ENCODE measurements at places on chromosomes 13 and 19.

GRCh38 chr19:44890366-44891015 lies 563 bp upstream of the TOMM40 start:
- peak; percentile 100 for DNase-seq

GRCh38 chr13:41859565-41859964 lies 101.3 kb downstream of the VWA8 start:
- DNase-seq: no peak

GRCh38 chr13:44807449-44808034 lies 181.7 kb downstream of the NUFIP1 start:
- DNase-seq: no peak

GRCh38 chr19:8319807-8320520 lies 1.2 kb downstream of the NDUFA7 start:
- DNase-seq: no peak

- DNase-seq: no peak
Observed at GRCh38 chr13:44232774-44233173, 140.8 kb upstream of the SERP2 start.

DNA sequence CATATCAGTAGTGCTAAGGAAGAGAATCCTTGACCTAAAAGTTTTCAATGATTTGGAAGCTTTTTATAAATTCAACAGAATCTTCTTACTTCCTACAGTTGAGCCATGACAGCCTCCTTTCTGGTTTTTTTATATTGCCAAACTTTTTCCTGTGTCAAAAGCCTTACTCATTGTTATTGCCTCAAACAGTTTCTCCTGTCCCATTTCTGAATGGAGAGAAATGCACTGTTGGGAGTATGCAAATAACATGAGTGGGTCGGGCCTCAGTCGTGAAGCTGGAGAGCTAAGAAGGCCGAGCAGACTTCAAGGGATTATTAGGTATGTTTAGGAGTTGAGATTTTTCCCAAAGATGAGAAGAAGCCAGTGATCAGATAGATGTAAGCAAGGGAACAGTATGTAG lies 766.4 kb upstream of the KLHL1 start:
- DNase-seq: no peak

- DNase-seq: no peak
Observed at GRCh38 chr13:73417012-73417615, 358.3 kb downstream of the KLF5 start.

DNA sequence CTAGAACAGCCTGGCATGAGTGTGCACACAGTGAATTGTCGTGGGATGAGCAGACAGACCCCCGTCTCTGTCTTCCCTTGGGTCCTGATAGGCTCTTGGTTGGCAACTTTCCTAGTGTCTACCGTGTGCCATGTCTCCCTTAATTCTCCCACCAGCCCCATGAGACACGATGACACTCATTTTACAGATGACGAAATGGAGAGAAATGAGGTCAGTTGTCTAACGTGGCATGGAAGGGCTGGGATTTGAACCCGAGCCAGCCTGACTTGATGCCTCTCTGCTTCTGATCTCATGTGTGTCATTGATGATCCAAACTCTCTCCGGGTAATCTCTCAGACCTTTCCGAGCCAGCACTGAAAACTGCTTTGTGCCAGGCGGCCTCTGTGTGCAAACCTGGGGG lies 8.4 kb upstream of the KLK14 start:
- no peak for DNase-seq

- DNase-seq: no peak
Observed at GRCh38 chr13:28338006-28338574, 156.8 kb downstream of the FLT1 start.

DNA sequence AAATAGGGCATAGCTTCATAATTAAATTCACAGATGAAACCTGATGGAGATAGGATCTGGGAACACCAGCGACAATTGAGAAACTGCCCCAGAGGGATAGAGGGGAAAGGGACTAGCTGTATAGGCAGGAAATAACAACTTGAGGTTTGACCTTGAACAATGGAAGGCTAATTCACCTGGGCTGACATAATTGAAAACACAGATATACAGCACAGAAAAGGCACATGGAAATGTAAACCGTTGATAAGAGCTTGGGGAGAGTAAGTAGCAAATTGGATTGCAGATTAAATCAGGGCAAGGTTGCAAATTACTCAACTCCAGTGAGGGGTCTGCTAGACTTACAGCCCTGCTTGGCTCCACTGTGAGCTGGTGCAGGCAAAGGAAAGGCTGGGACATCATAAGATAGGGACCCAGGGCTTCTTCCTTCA lies 246.7 kb downstream of the DLEU7 start:
- DNase-seq: no peak

GRCh38 chr19:3695986-3696659 lies 4.1 kb downstream of the PIP5K1C start:
- DNase-seq: no peak

GRCh38 chr19:7382694-7383093 lies 34.0 kb downstream of the ARHGEF18 start:
- no peak for DNase-seq

GRCh38 chr13:59280297-59280696 lies 883.4 kb downstream of the DIAPH3 start:
- DNase-seq: no peak

- DNase-seq: no peak
Observed at GRCh38 chr13:85536706-85537105, 262.5 kb downstream of the SLITRK6 start.

- no peak for DNase-seq
Observed at GRCh38 chr19:47176071-47176626, 45.5 kb downstream of the SAE1 start.

GRCh38 chr19:1093330-1093729 lies 1.8 kb downstream of the POLR2E start:
- DNase-seq: no peak

- DNase-seq: no peak
Observed at GRCh38 chr19:44626048-44626624, 12.8 kb downstream of the IGSF23 start.

DNA sequence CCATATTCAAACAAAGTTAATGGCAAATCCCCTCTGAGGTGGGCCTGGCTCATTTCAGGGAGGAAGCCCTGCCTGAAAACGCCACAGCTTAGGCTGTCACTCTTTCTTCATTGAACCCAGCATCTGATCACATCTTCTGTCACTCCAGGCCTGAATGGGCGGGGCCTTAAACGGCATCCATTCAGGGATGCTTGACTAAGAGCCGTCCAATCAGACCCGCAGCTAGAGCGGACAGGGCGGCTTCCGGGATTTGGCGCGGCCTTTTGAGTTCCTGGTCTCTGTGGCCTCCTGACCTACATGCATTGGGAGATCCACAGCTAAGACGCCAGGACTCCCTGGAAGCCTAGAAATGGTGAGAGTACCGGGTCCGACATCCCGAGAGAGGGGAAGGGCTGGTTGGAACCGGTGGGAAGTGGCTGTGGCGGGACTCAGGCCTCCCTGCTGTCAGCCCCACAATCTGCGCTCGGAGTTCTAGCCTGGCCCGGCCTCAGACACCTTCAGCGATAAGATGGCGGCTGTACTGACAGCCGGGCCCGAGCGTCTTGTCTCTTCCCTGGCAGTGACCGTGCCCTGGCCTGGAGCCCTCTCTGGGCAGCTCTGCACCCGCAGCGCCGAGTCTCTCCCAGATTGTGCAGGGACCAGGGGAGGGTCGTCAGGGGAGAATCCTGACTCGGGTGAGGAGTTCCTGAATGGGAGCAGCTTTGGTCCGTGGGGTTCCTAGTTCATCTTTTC lies at the start of gene ZNF723:
Gene ZNF723, plus strand, starts transcription at position 261 of the 732 bp plus-strand sequence. Its CDS starts 89 bp downstream, at position 350.
- DNase-seq: no peak

DNA sequence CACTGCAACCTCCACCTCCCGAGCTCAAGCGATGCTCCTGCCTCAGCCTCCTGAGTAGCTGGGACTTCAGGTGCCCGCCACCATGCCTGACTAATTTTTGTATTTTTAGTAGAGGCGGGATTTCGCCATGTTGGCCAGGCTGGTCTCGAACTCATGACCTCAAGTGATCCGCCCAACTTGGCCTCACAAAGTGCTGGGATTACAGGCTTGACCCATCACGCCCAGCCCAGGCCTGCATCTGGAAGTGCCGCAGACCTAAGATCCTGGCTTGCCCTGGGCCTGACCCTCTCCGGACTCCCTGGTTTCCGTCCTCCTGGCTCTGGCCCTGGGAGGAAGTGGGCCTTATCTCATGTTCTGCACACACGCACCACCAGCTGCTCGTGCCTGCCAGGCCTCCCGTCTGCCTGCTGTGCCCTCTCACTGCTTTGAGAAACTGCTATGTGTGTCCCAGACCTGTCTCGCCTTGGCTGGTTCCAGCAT lies 4.7 kb upstream of the PTGIR start:
- no peak for DNase-seq

DNA sequence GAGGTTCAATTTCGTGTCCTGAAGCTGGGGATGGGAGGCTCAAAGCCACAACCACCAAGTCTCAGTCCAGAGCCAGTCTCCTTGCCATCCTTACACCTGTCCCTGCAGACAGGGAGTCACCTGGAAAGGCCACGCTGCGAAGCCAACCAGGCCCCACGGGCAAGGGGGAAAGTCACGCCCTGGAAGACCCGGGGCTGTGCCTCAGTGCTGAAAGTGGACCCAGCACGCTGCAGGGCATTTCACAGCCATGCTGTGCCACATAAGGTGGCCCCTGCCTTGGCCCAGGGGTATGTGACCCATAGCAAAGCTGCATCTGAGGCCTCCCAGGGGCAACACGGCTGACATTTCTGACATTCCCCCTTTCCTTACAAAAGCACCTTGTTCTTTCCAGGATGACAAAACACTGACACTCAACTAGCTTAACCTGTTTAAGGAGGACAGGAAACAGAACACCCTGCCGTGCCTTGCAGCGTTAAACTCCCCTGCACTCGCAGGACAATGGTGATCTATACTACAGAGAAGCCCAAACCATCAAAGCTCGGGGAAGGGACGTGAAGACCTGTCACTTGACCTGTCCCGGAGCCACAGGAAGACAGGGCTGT lies 14.8 kb downstream of the CHERP start:
- no peak for DNase-seq

DNA sequence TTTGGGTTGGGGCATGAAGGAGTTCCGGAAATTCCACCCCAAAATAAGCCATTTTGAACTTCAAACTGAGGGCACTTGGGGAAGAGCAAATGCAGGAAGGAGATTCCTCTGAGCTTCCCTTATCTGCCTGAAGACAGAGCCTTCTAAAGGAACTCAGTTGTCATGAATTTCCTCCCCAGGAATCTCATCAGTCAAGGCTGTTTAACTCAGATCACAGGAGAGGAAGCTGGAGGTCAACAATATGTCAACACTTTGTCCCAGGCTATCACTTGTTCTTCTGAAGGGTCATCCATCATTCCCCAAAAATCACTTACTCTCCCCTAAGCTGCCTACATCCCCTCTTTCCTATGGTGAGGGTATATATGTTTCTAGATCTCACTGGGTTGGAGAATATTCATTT lies 26.0 kb upstream of the CHST8 start:
- no peak for DNase-seq

- no peak for DNase-seq
Observed at GRCh38 chr13:33263484-33263883, 22.1 kb downstream of the STARD13 start.

- DNase-seq: no peak
Observed at GRCh38 chr19:49614096-49614833, 23.3 kb downstream of the PRR12 start.

DNA sequence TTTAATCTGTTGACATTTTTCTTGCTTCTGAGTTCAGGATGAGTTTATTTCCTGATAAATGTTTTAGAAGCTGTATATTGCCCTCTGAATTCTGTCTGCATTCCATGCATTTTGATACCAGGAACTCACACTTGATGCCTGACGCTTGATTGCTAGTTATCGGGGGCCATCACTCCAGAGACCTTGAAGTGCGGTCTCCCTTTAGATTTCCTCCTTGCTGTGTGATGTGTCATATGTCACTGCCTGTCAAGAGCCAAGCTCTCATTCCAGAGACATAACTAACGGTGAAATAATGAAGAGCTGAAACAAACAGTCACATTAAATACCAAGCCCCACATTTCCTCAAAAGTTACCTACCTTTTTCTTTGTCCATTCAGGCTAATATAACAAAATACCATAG lies 155.5 kb downstream of the TNFSF13B start:
- DNase-seq: no peak

DNA sequence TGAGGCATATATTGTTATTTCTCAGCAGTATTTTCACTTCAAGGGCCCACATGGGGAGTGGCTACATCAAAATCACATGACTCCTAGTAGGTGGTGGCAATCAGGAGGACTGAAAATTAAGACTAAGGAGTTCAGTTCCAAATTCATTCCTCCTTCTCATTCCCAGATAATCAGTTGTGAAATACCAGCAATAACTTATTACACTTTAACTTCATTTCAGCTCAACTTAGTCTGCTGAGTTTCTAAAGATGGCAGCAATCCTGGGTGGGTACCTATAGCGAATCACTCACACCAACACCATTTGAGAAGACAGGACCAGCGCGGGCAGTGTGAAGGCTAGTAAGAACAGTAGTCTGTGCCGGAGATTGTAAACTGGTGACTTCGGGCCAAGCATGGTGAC lies 63.9 kb upstream of the SLC10A2 start:
- no peak for DNase-seq

GRCh38 chr19:11767633-11768133 lies 883 bp downstream of the ZNF441 start:
- DNase-seq: peak; percentile 10

DNA sequence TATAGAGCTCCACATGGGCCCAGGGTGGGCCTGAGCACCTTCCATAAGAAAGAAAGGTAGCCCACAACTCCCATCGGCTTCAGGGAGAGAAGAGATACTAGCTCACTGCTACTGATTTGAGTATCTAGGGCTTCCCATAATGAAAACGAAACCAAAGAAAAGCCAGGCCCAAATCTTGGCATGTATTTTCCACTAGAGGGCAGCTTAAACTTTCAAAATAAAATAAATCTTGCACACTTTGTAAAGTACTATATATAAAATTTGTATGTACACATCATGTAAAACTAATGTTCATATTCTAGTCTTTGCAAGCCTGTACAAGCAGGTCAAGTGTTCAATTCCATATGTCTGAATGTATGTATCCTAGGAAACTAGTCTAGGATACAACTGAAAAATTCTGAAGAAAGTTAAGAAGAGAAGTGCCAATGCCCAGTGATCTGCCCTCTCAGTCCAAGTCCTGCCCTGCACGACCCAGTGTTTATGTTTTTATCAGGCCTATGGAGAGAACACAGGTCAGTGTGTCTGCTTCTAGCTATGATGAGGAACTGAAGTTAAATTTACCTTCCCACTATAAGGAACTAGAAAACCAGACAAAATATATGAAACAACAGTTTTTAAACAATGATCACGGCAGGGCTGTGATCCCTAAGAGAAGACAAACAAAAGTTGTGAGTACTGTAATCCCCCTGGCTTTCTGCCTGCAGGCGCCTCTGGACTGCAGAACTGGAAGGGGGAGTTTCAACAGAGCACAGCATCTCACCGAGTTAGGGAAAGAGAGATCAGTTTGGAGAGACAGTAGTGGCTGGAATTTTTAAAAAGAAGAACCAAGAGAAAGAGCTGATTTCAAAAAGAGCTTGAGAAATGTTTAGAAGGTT lies 475.7 kb downstream of the UQCRFS1 start:
- DNase-seq: no peak

GRCh38 chr13:53379485-53379884 lies 350.9 kb downstream of the OLFM4 start:
- DNase-seq: no peak

DNA sequence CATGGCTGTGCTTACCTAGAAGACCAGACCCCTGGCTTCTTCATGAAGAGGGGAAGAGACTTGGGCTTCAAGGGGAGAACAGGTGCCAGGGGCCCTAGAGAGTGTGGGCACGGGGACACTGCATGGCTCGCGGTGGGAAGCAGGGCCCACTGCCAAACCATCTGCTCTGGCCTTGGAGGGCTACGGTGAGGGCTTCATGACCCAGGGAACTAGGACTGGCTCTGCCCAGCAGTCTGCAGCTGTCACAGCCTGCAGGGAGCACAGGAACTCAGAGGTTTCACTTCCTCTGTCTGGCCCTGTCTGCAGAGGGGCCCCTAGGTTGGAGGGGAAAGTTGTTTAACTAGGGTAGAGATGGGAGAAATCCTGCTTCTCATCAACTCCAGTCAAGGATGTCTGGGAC lies 4.3 kb downstream of the ERCC1 start:
- DNase-seq: no peak
